Mesothelial cell of epicardium (in vitro differentiated cells): ENCODE measurements at places on chromosomes 16 and 17. TPM values are rescaled to one million over a fixed set of nuclear protein-coding genes. Genes with fewer than 3 reads are reported as not detected.

Gene ALDH3A2
- total RNA-seq = 76.6 to 78.4 TPM (median 77.2 TPM) in 3 replicates

Gene ERN2
- 0.16 to 0.32 TPM (median 0.31 TPM) in 3 replicates for total RNA-seq

Gene ABCC11
- total RNA-seq = 0.18 to 0.60 TPM (median 0.47 TPM) in 3 replicates

Gene DNAAF8
- total RNA-seq = 0.45 to 0.84 TPM (median 0.49 TPM) in 3 replicates

Gene FOXJ1
- 2.0 to 2.1 TPM (median 2.1 TPM) in 3 replicates for total RNA-seq

Gene ADAD2
- total RNA-seq = 0.34 TPM in 1 of 3 replicates, not detected in the others

Gene PPP1R27
- total RNA-seq = 0.35 TPM in 1 of 3 replicates, not detected in the others
